Heart right ventricle (tissue), 16 donors: ENCODE measurements at places on chromosomes 1 and 21. TPM values are rescaled to one million over a fixed set of nuclear protein-coding genes. Genes with fewer than 3 reads are reported as not detected.

Gene SPRR2A
- total RNA-seq = not detected

Gene C8B
- total RNA-seq = not detected

Gene FLG2
- total RNA-seq = not detected

Gene RGS13
- not detected for total RNA-seq

Gene CMPK1
- 63.4 TPM for total RNA-seq

Gene PADI4
- 0.61 TPM for total RNA-seq

- DNase-seq = no peak
These were observed 14.2 kb downstream of the MTOR start for GRCh38 chr1:11248169-11248568.

DNA sequence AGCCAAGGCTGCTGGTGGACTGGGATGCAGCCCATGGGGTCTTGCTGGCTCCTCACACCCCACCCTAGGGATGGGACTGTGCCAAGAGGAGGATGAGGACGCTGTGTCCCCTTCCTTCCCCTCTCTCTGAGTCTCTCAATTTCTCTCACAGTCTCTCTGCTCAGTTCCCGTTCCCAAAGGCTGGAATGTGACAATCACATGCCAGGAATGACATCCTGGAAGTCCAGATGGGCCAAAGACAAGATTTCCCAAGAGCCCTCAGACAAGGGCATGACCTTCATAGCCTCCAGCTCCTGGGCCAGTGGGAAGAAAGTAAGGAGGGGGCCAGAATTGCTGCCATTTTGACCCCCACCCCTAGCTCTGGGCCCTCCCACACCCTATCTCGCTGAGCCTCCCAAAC lies 7.6 kb upstream of the CDCP2 start:
- no peak for DNase-seq

DNA sequence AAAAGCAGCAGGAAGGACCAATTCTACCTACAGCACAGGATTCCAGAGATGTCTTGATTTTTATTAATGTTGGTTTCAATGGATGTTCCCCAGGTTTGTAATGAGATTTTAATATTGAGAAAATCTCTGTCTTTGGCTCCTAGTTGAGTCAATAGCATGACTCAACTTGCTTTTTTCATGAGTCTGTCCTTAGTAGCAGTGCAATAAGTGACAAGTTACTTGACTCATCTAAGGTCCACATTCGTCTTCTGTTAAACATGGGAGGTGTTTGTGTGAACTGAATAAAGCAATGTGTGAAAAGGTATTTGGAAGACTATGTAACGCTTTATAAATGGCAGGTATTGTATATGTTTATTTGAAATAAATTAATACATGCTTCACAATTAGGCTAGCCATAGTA lies 645.0 kb upstream of the PTBP2 start:
- DNase-seq = no peak

- no peak for DNase-seq
These were observed 416.0 kb downstream of the PRDM2 start for GRCh38 chr1:14115976-14116375.

DNA sequence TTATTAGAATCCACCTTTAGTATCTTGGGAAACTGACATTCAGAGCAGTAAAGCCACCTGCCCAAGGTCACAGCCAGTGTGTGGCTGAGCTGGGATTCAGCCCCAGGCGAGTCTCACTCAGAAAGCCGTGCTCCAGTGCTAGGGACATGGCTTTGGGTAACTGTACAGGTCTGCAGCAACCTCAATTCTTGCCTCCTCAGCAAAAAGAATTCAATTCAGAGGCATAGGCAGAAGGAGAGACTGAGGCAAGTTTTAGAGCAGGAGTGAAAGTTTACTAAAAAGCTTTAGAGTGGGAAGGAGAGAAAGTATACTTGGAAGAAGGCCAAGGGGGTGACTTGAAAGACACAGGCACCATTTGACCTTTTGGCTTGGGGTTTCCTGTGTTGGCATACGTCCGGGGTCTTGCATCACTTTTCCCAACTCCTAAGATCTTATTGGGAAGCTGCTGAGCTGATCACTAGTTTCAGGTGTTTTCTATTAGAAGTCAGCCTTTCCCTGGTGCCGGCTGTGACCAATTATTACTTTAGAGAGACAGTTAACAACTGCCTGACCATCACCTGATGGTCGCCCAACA lies 529.3 kb downstream of the MATN1 start:
- no peak for DNase-seq

DNA sequence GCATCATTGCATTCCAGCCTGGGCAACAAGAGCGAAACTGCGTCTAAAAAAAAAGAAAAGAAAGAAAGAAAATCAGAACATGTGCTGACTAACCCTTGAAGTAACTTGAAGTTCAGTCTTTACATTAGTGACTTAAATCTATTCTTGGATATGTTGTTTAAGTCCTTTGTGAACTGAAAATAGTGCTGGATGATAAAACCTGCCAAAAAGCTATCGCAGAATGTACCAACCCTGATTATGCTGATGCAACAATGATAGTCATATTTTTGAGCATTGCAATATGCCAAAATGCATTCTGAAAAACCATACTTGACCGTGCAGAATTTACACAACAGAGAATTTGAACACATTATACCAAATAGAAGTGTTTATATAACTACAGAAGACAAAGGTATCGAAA lies 30.7 kb downstream of the SHISAL2A start:
- no peak for DNase-seq

GRCh38 chr1:103160281-103160680 lies 52.0 kb upstream of the COL11A1 start:
- DNase-seq = no peak

DNA sequence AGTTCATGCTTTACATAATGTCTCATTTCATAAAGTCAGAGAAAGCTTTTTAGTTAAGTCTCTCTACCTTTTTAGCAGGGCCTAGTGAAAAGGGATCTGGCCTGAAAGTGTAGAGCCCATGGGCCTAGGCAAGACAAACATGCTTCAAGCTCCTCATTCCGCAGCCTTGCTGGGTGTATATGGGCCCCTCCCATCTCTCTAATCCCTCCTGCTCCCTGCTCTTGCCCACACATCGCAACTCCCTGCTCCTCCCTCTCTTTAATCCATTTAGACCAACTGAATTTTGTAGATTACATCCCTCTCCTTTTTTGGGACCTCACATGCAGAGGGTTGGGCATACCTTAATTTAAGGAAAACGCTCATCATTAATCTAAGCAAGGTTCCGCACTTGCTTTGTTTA lies 42.3 kb upstream of the CCDC190 start:
- no peak for DNase-seq

DNA sequence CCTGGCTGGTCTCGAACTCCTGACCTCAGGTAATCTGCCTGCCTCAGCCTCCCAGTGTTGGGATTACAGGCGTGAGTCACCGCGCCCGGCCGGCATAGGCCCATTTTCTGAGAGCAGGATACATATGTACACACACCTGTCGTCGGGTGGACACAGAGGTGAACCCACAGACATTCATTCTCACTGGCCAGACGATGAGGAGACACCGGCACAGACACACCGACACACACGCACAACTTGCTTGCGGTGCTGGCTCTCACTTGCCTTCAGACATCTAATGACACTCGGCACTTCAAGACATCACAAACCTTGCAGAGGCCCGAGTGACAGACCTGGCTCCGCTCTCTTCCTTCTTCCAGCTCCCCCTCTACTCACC lies 579 bp downstream of the PTCH2 start:
- DNase-seq = no peak

DNA sequence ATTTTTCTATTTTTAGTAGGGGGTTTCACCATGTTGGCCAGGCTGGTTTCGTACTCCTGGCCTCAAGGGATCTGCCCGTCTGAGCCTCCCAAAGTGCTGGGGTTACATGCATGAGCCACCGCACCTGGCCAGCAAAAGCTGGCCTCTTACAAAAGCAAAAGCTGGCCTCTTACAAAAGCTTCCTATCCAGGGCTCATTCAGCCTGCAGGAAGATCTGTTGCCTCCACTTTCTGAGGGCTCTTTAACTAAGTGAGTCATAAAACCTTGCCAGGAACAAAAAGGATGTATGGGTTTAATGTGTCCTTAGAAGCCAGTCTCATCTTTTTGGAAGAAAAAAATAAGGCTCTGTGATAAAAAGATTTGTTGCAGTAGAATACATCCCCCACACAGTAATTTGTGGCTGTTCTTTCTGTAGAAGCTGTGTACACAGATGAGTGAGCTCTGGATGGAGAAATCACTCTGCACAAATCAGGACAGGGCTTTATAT lies 15.0 kb downstream of the HTR1D start:
- no peak for DNase-seq

- no peak for DNase-seq
These were observed 36.9 kb downstream of the PIGM start for GRCh38 chr1:159994896-159995295.

DNA sequence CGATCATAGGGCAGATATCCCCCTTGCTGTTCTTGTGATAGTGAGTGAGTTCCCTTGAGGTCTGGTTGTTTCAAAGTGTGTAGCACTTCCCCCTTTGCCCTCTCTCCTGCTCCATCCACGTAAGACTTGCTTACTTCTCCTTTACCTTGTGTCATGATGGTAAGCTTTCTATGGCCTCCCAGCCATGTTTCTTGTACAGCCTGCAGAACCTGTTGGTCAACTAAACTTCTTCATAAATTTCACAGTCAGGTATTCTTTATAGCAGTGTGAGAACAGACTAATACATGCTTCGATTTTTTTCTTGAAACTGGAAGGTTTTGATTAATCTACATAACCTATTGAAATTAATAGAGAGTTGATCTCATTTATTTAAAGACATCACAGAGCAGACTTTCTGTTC lies 302.5 kb upstream of the PBX1 start:
- DNase-seq = no peak

DNA sequence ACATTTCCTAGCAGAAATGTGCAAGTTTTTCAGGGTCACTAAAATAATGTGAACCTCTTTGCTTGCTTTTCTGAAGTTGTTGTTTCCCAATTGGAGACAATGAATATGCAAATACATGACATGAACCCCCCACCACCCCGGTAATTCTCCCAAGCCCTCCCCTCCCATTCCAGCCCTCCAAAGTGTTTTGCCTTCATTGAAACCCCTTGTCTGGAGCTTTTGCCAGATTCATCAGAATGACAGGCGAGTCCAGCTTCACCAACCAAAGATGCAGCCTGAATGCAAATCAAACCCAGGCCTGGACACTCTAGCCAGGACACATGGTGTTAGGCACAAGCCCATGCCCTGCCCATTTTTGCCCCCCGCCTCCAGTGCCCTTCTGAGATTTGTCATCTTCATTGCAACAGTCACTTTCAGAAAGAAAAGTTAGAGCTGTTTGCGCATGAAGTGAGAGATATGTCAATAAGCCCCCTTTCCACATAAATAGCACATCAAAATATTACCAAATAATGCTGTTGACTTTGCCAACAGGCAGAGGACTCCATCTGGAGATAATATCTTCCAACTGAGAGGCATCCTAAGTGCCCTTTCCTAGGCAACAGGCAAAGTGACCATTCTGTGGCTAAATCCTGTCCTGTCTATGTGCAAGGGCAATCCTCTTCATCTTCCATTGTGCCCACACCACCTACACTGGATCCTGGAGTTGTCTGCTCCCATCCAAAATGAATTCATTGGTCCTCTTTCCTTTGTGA lies 145.6 kb upstream of the NFIA start:
- DNase-seq = no peak

DNA sequence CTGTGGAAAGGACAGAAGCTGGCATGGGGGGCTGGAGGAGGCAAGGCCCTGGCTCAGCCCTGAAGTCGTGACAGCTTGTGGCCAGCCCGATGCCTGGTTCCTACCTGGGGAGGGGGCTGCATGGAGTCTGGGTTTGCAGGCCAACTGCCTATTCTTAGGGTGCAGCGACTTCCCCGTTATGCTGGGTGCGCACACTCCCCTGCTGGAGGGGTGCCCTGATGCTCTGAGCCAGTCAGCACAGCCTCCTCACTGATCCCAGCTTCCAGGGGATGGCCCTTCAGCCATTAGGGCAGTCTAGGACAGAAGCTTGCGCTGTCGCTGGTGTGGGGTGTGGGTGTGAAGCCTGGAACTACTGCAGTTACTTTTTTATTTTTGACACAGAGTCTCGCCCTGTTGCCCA lies 30.0 kb upstream of the SLC19A1 start:
- no peak for DNase-seq

GRCh38 chr1:84774669-84775534 lies 84.6 kb upstream of the SSX2IP start:
- DNase-seq = no peak

GRCh38 chr21:28509031-28509430 lies 483.6 kb downstream of the LTN1 start:
- no peak for DNase-seq

- DNase-seq = no peak
These were observed 35.8 kb upstream of the SOD1 start for GRCh38 chr21:31623664-31624063.

GRCh38 chr1:95558791-95559190 lies 324.8 kb downstream of the RWDD3 start:
- DNase-seq = no peak
